WERI-Rb-1 (cell line): ENCODE measurements at places on chromosomes 11 and 22.

GRCh38 chr11:120774591-120775386 is 249.1 kb upstream of the TBCEL start:
- DNase-seq, result no peak

DNA sequence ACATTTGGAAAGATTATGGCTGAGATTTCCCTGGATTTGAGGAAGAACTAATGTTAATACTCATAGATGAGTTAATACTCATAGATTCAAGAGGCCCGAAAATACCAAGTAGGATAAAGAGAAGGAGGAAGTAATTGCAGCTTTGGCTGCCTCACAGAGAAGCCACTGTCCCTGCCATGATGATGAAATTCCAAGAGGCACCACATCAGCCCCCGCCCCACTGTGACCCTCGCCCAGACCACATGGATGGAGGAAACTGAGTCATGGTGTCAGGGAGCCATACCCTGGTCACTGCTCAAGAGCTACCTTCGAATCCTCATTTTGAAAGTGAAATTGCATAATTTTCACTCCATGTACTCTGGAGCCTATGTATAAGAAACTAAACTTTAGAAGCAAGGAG is 92.9 kb upstream of the SLC22A12 start:
- no peak for DNase-seq

GRCh38 chr11:121590772-121591404 is 138.1 kb upstream of the SORL1-AS1 start:
- no peak for DNase-seq

DNA sequence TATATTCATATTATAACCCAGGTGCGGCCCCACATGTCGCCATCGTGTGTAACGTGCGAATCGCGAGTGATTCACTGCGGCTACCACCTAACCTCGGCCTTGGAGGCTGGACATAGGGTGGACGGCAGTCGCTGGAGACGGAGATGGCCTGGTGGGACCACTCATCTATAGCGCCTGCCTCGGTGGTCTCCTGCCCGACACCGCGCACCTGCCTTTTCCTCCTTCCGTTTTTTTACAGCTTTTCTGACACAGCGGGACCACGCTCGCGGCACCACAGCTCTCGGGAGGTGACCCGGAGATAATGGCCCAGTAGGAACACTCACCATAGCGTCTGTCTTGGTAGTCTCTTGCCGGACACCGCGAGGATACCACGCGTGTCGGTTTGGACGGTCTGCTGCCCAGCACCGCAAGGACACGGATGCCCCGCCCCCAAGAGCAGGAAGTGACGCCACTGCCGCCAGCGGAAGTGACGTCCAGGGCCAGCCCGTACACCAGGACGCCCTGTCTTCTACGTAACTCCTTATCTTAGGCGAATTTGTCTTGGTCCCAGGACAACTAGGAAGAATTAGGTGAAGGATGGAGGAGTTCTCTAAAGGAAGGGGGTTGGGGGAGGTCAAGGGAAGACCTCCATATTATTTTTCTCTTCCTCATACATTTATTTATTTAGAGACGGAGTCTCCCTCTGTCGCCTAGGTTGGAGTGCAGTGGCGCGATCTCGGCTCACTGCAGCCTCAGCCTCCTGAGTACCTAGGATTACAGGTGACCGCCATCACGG is 6.4 kb downstream of the SNU13 start:
- peak; percentile 85 for DNase-seq

- DNase-seq, result no peak
Observed at GRCh38 chr11:64100782-64101353, 65.0 kb downstream of the MACROD1 start.

DNA sequence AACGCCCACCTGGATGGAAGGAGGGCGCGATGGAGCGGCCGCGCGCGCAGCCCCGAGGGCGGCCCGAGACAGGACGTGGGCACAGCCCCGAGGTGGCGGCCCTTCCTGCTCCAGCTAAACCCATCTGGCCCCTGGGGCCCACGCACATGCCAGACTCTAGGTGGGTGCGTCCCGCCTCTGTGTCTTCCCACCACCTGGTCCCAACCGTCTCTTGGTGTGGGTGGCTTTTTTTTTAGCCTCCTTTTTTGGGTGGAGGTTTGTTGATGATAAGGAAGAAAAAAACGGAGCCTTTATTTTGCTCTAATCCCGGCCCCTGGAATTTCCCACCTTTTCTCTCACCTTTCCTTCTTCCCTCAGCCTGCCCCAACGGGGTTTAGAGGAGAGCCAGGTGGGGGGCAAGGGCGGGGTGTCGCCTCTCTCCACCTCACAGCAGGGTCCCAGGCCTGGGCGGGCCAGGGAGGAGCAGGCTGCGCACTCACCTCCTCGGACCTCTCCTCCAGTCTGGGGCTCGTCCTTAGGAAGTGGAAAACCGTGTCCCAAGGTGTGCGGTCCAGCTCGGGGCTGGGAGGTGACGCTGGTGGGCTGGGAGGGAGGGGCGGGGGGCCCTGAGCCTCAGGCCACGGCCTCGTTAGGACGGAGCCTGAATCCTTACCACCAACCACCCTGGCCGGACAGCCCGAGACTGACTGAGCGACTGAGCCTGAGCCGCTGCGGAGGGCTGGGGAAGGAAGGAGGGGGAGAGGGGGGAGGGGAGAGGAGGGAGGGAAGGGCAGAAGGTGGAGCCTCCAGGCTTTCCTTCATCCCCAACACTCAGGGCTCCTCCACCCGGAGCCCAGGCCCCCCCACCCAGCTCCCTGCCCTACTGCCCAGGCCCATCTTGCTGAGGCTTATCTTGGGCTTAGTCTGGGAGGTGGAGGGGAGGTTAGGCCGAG is at the start of gene SOX10:
Gene SOX10 (minus strand): TSS at position 696 of the 932 bp plus-strand sequence. CDS start 771 bp downstream, outside the sequence.
- DNase-seq, result peak; percentile 73

DNA sequence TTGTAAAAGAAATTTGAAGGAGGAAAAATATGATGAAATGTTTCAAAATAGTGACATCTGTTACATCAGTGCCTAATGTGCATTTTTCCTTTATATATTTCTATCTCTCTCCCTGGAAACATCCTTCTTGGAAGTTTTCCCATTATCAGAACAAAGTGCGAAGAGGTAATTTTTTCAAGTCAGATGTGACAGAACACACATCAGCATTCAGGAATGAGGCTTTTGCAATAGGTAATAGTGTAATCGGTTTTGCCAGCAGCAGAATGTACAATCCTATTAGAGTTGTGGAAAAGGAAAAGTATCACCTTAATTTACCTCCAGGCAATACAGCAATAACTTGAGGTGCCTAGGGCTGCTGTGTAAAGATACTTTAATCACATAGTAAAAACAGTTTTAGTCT is 275.8 kb downstream of the FAT3 start:
- DNase-seq, result no peak

DNA sequence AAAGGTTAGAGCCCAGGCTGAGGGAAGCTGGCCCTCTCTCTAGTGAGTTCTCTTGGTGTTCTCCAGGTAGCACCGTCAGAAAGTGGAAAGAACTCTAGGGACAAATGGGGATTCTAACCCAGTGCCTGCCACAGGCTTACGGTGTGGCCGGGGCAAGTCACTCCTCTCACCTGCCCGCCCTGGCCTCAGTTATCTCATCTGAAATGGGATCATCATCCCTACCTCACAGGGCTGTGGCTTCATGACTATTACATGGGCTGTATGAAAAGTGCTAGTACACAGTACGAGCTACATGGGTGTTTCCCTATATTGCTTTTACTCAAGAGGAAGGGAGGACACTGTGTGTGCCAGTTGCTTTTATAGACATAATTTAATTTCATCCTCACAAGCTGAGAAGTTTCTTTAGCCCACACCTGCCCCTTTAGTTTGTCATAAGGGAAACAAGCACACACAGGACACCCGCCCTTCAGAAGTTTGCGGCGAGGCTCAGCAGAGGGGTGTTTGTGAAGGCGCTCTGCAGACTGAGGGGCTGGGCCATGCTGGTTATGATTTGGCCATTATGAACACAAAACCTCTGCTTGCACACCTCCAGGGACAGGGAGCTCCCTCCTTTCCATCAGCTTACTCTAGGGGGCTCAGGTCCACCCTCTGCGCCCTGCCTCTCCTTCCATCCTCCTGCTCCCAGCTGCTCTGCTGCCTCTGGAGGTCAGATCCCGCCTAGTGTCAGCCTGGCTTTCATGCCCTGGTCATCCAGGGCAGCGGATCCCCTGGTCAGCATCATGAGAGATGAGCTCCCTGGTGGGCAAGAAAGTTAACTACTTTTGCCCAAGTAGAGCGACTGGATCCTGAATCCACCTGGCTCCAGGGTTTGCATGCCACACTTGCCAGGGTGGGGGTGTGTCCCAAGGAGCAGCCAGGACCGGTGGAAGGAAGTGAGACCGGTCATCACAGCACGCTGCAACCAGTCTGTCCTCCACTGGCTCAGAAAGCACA is 1.2 kb downstream of the KLHL35 start:
- no peak for DNase-seq

DNA sequence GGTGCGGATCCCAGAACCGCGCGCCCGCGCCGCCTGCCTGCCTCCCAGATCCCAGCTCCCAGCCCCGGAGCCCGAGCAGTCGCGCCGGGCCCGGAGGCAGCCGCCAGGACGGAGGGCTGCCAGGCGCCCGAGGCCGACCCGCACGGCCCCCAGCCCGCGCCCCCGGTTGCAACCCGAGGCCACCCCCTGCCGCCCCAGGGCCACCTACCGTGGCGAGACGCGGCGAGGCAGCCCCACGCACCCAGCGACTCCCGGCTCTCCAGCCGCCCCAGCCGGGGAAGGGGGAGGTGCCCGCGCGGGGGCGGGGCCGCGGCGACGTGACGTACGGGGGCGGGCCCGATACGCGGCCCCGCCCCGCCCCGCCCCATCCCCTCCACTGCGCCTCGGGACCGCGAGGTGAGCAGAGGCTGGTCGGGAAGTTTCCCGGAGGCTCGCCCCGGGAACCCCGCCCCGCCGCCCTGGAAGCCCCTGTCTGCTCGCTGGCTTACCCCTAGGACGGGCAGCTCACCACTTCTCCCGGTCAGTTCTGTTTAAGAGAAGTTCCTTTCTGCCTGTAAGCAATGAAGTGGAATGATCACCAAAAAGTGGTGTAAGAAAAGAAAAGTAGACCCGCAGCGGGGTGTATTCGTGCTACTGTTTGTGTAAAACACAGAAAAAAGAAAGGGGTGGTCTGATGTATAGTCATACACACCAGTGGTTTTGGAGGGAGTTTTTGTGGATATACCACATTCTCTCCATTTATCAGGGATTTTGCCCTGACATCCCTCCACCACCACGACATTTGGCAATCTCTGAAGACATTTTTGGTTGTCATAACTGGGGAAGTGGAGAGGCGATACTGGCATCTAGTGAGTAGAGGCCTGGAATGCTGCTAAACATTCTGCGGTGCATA is at the start of gene TPST2:
Gene TPST2 (minus strand): TSS at position 288 of the 892 bp plus-strand sequence. CDS start 48,502 bp downstream, outside the sequence.
- peak; percentile 71 for DNase-seq

DNA sequence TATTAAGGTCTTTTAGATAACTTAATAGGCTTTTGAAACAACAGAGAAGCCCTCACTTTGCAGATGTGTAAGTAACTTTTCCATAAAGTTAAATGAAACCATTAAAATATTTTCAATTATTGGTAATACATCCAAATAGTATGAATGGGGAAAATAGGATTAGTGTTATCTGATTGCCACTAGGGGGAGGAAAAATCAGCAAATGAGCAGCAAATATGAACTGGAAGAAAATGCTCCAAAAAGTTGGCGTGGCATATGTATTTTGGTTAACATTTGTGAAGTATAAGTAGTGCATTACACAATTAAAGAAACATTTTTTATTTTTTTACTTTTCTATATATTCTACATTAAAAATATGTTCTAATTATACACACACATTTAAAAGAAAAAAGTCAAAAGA is 259.8 kb upstream of the ANO5 start:
- no peak for DNase-seq

DNA sequence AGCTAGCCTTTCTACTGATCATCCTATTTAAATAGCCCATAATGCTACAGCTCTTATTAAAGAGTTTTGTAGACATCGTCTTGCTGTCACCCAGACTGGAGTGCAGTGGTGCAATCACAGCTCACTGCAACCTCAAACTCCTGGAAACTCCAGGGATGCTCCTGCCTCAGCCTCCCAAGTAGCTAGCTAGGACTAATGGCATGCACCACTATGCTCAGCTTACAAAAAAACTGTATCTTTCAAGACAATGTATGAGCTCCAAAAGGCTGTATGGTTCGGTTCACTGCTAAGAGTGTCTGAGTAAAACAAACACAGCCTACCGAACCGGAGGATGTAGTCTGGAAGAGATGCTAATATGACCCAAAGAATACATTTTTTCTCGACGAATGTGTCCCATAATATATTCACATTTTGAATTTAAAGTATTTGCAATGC is 2.6 kb downstream of the TAF1D start:
- no peak for DNase-seq

- no peak for DNase-seq
Observed at GRCh38 chr11:109302591-109303334, 119.2 kb upstream of the C11orf87 start.

DNA sequence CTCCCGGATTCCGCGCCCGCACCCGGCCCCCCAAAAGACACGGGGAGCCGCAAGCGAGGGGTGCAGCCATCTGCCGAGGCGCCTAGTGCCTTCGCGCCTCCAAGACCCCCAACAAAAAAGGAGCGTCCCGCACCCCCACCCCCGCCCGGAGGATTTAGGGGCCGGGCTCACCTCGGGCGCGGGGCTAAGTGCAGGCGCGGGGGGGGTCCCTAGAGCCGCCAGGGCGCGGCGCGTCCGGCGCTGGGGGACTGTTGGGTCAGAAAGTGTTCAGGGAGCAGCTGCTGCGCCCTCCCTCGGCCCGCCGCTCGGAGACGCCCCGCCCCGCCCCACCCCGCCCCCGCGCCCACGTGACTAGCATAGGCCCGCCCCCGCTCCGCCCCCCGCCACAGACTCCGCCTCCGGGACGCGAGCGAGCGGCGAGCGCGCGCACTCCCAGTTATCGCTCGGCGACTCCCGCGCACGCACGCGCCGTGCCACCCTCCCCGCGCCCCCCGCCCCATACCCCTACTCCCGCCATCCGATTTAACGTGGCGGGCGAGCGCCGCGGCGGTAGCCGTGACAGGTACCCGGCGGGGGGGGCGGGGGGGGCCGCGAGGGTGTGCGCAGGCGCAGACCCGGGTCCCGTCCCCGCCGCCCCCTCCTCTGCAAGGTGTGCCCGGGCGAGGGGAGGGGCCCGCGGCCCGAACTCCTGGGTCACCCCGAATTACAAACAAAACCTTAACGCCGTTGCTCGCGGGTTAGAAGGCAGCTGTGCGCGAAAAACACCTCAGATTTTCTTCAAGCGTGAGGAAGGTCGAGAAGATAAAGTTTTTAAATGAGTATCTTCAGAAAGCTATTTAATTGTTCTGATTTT is 56.2 kb downstream of the KCNJ4 start:
- DNase-seq, result peak; percentile 91
